CD4-positive, alpha-beta T cell treated with Interferon alpha-2 for 1 hour (primary cell): ENCODE measurements at places on chromosomes 3 and 15.

DNA sequence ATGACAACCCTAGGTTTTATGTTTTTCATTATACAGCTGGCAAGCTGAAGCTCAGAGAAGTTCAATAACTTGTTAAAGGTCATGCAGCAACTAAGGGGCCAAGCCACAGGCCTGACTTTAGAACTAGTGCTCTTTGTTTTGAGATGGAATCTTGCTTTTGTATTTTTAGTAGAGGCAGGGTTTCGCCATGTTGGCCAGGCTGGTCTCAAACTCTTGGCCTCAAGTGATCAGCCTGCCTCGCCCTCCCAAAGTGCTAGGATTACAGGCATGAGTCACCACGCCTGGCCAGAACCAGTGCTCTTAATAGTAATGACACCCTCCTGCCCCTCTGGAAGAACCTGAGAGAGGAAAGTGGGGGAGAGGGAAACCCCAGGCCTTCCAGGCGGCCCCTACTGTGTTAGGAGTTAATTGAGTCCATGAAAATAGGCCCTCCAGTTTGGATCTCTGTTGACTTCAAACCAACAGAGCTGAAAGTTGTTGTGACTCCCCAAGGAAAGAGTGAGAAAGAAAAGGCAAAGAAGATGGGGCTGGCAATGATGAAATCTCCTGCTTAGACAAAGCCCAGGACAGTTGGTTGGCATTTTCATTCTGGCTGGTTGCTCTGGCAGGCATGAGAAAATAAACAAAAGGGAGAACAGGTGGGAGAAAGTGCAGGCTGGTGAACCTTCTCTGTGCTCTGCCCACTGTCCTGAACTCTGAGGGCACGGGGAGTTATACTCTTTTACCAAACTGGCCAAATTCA lies 3.6 kb upstream of the PRRT3 start:
- DNase-seq = no peak

GRCh38 chr15:99823346-99823745 lies 90.1 kb upstream of the LYSMD4 start:
- DNase-seq = no peak

DNA sequence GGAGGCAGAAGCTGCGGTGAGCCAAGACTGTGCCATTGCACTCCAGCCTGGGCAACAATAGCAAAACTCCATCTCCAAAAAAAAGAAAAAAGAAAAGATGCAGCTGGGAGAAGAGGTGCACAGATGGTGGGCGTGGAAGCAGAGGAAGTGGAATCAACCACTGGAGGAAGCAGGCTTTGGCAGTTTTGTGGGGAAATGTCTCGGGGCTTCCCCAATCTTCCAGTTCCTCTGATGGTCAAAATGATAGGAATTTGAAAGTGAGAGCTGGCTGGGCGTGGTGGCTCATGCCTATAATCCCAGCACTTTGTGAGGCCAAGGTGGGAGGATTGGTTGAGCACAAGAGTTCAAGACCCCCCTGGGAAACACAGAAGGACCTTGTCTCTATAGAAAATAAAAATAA lies 48.1 kb upstream of the SMAD3 start:
- DNase-seq = peak; percentile 47

DNA sequence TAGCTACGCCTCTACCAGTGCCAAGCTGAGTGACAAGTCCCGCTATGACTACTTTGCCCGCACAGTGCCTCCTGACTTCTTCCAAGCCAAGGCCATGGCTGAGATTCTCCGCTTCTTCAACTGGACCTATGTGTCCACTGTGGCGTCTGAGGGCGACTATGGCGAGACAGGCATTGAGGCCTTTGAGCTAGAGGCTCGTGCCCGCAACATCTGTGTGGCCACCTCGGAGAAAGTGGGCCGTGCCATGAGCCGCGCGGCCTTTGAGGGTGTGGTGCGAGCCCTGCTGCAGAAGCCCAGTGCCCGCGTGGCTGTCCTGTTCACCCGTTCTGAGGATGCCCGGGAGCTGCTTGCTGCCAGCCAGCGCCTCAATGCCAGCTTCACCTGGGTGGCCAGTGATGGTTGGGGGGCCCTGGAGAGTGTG lies 5.7 kb downstream of the GRM2 start:
- no peak for DNase-seq

- DNase-seq = no peak
These were observed 4.9 kb downstream of the LIMD1 start for GRCh38 chr3:45599424-45599886.

DNA sequence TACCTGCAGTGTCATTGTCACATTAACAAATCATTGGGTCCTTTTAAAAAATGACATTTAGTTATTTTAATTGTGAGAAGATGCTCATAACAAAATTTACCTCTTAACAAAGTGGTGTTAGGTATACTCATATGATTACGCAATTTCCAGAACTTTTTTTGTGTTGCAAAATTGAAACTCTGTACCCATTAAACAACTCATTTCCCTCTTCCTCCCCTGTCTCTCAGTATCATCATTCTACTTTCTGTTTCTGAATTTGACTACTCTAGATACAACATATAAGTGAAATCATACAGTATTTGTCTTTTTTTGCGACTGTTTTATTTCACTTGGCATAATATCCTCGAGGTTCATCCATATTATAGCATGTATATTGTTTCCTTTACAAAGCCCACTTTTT lies 58.7 kb upstream of the CHST2 start:
- DNase-seq = peak; percentile 13

- DNase-seq = peak; percentile 31
These were observed 87.3 kb upstream of the C15orf61 start for GRCh38 chr15:67433495-67434099.

- no peak for DNase-seq
These were observed 4.3 kb downstream of the CD276 start for GRCh38 chr15:73688455-73688854.

- no peak for DNase-seq
These were observed 31.6 kb downstream of the NKIRAS1 start for GRCh38 chr3:23885210-23885609.

GRCh38 chr15:89818287-89818686 lies 3.6 kb upstream of the ANPEP start:
- DNase-seq = no peak

DNA sequence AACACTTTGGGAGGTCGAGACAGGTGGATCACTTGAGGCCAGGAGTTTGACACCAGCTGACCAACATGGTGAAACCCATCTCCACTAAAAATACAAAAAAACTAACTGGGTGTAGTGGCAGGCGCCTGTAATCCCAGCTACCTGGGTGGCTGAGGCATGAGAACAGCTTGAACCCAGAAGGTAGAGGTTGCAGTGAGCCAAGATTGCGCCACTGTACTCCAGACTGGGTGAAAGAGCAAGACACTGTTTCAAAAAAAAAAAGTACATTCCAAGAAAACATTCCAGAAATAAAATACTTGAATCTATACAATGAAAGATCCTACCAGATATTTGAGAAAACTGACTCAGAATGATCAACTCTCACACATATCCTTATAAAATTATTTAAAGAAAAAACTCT lies 30.4 kb downstream of the TFDP2 start:
- DNase-seq = no peak

DNA sequence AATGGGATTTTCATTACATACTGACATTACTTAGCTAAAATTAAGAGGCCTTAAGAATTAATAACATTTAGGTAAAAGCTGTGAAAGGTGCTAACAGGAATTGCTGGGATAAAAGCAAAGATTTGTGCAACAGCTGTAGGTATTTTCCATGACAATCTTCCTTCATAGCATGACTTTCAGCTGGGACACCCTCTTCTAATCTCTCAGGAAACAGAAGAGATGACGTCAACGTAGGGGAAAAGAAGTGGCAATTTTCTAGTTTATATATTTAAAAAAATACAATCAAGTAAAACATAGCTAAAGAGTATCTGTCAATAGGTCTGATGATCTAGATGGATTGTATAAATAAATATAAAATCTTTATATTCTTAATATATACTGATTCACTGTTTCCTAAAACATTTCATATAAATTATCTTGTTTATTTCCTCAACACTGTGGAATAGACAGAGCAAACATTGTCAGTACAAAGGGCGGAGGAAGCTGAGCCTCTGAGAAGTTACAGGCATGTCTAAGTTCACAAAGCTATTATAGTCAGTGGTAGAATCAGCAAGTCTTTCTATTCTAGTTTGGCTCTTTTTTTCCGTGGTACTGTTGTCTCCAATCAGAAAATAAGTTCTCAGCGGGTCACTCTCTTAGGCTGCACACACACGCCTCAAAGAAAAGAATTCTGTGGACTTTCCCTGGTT lies 217.0 kb downstream of the P3H2 start:
- DNase-seq = no peak

DNA sequence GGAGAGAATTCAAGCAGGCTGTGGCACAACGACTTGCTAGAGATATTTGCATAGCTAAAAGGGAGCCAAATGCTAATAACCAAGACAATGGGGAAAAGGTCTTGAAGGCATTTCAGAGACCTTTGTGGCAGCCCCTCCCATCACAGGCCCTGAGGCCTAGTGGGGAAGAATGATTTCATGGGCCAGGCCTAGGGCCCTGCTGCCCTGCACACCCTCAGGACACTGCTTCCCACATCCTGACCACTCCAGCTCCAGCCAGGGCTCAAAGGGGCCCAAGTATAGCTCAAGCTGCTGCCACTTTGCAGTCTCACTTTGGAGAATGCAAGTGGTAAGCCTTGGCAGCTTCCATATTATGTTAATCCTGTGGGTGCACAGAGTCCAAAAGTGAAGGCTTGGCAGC lies 21.5 kb upstream of the PTPN23 start:
- no peak for DNase-seq

GRCh38 chr3:71652781-71653413 lies 69.4 kb upstream of the FOXP1 start:
- DNase-seq = no peak

GRCh38 chr3:162029736-162030135 lies 533.1 kb downstream of the OTOL1 start:
- no peak for DNase-seq

DNA sequence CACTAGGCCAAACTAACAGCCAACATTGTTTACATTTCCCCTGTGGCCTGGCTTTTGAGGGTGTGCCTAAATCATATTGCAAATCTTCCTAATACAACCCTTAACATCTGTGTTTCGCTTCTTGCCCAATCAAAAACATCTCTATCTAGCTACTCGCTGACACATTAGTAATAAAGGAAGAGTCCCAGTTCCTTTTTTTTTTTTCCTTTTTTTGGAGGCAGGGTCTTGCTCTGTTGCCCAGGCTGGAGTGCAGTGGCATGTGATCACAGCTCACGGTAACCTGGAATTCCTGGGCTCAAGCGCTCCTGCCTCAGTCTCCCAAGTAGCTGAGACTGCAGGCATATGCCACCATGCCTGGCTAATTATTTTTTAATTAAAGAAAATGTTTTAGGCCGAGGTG lies 2.1 kb upstream of the SRPRB start:
- DNase-seq = no peak

DNA sequence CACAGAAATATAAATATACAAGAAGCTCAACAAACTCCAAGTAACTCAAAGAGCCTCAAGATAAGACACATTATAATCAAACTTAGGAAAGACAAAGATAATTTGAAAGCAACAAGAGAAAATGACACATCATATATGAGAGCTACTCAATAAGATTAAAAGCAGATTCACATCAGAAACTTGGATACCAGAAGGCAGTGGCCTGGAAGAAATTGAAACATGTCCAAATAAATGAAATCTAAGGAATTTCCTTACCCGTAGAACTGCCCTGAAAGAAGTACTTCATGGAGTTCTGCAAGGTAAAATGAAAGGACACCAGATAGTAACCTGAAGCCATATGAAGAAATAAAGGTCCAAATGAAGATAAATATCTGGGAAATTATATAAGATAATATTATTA lies 113.9 kb downstream of the LSAMP start:
- DNase-seq = no peak

DNA sequence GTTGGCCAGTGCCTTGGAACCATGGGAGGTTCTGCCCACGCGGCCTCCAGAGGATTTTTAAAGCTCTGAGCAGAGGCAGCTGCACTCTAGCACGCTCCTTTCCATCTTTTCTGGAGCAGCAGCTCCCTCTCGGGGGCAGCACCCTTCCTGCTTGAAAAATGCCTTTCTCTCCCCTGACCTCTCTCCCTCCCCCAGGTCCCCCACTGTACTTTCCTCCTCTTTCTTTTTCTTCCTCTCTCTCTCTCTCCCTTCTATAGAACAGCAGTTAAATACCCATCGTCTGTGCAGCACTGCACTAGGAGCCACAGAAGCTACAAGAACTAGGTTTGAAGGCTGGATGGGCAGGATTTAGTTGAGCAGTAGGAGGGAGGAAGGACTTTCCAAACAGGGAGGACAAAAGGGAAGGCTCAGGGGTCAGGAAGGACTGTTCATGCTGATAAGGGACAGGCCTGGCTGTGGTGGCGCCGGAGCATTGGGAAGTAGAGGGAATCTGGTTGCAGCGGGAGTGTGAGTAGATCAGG lies 4.4 kb downstream of the ALPK3 start:
- DNase-seq = no peak

DNA sequence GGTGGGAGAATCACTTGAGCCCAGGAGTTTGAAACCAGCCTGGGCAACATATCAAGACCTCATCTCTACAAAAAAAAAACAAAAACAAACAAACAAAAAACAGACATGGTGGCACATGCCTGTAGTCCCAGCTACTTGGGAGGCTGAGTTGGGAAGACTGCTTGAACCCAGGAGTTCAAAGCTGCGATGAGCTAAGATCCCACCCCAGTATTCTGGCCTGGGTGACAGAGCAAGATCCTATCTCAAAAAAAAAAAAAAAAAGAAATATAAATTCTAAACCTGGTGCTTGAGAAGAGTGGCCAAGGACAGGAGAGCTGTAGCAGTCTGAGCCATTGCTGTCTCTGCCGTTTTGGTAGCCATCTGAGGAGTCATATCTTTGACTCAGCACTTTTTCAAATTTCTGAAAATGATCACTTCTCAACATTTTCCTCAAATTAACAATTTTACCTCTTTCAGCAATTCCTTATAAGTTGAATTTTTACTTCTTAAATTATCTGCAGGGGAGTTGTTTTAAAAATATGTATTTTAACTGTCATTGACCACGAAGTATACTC lies 3.6 kb upstream of the DENND4A start:
- no peak for DNase-seq

DNA sequence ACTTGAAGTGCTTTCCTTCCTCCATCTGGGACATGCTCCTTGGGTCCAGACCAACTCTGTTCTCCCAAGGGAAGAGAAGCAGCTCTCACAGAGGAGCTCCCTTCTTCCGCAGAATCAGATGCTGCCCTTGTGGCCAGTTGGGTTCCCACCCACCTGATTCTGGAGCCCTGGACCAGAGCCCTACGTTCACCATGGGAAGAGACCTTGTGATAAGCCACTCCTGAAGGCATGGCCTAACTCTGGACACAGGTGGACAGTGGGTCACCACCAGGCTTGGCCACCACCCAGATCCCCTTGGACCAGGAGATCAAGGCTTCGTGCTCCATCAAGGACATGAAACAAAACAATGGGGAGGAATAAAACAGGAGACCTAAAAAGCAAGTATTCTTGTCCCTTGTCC lies 172.2 kb downstream of the RPLP1 start:
- no peak for DNase-seq

DNA sequence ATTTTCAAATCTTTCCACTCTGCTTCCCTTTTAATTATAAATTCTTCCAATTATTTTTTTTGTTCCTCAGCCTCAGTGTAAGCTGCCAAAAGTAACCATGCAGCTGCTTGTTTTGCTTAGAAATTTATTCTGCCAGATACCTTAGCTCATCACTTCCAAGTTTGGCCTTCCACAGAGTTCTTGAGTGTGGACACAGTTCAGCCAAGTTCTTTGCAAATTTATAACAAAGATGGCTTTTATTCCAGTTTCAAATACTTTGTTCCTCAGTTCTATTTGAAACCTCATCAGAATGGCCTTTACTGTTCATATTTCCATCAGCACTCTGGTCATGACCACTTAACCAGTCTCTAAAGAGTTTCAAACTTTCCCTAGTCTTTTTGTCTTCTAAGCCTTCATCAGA lies 10.3 kb downstream of the RTP1 start:
- no peak for DNase-seq

- DNase-seq = no peak
These were observed 502.5 kb upstream of the NECTIN3 start for GRCh38 chr3:110569073-110569472.
